ENCODE measurements at places on chromosomes 1 and 21. TPM values are rescaled to one million over a fixed set of nuclear protein-coding genes. Genes with fewer than 3 reads are reported as not detected.

- no peak overlapping the region for H3K27ac ChIP-seq
- DNase-seq = no peak
- peaks cover 22% of the 10 kb centered on the region for H3K27me3 ChIP-seq
- H3K36me3 ChIP-seq = no peaks in the 10 kb centered on the region
- no peaks in the 10 kb centered on the region for H3K4me1 ChIP-seq
- no peak overlapping the region for H3K4me3 ChIP-seq
Measured at GRCh38 chr1:23650344-23650990, 41.1 kb upstream of the RPL11 start.

- no peaks in the 10 kb centered on the region for H3K27me3 ChIP-seq
- peaks cover 17% of the 10 kb centered on the region for H3K36me3 ChIP-seq
- peaks cover 10% of the 10 kb centered on the region for H3K4me1 ChIP-seq
- DNase-seq = no peak
- no peak overlapping the region for H3K4me3 ChIP-seq
Measured at GRCh38 chr1:36097693-36098585, 9.2 kb downstream of the ADPRS start.

- H3K4me3 ChIP-seq = no peak overlapping the region
- no peaks in the 10 kb centered on the region for H3K36me3 ChIP-seq
- no peak overlapping the region for H3K27ac ChIP-seq
- H3K4me1 ChIP-seq = no peaks in the 10 kb centered on the region
- no peaks in the 10 kb centered on the region for H3K27me3 ChIP-seq
Measured at GRCh38 chr1:216641669-216642460, 81.4 kb downstream of the ESRRG start.

DNA sequence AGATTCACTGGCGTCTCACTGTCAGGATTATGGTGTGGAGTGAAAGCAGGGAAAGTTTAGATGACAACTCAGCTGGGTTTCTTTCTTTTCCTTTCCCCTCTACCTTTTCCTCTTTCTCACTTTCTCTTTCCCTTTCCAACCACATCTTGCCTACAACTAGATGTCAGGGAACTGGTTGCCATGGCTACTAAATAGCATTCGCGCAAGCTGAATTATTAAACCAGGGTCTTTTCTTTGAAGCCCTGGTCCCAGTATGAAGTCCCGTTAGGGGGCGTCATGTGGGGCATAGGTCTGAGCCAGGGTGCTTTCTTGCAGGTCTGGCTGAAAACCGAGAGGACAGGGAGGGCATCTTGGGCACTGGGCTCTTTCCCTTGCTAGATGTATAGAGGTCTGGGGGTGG, 168.4 kb upstream of the CACNA1E start:
- peaks cover 8% of the 10 kb centered on the region for H3K4me1 ChIP-seq
- H3K4me3 ChIP-seq = no peak overlapping the region

DNA sequence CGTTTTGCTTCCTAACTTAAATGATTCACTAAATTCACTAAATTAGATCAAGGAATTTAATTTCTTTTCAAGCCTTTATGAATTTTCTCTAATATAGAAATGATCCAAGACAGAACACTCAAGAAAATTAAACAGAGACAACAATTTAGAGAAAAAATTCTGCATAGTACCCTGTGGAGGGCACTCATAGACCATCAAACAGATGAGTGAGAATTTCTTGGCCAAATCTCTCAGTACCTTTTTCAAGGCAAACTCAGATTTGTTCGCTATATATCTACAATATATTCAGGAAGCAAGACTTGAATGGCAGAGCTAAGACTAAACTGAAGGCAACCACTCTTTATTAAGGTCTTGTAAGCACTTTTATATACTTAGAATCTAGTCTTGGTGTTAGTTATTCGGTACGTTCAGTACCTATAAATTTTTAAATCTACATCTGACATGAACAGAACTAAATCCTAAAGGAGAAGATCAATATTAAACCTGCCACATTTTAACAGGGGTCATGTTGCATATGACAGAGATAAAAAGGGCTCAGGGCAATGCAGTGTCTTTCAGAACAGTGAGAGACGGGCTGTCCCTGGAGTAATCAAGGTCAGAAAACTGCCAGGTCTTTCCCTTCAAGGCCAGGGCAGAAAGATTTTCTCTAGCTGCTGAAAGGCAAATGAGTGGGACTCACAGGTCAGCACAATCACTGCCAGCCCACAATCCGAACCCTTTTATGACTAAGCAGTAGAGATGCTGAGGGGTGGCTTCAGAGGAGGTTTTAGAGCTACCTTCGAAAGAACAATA, 118.8 kb upstream of the TMPRSS15 start:
- no peaks in the 10 kb centered on the region for H3K36me3 ChIP-seq
- H3K4me1 ChIP-seq = no peaks in the 10 kb centered on the region
- H3K4me3 ChIP-seq = no peak overlapping the region
- no peak for DNase-seq
- H3K27ac ChIP-seq = no peak overlapping the region
- H3K27me3 ChIP-seq = no peaks in the 10 kb centered on the region

DNA sequence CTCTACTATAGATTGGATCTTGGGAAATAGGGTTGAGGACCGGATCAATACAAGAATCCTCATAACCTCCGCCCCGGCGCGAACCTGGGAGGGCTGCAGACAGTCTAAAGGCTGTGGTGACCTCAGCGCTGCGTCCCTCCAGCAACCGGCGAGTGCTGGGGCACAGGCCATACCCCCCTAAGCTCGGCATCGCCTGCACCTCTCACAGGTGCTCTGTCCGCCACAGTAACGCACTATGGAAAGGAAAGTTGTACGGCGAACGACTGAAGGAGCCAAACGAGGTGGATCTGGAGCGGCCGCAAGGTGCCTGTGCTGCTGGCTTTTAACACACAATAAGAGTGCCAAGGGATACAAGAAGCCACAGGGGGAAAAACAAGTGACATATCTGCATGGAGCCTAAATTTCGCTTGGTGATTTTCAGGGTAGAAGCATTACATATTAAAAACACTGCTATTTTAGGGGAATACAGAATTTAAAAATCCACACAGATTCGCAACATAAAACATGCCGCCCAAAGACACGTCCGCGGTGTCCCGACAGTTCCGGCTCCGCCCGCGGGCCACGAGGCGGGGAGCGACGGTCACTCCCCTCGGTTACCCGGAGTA, 1.4 kb upstream of the RBM15 start:
- peaks cover 24% of the 10 kb centered on the region for H3K4me1 ChIP-seq
- H3K27me3 ChIP-seq = no peaks in the 10 kb centered on the region
- H3K36me3 ChIP-seq = peaks cover 14% of the 10 kb centered on the region
- H3K4me3 ChIP-seq = no peak overlapping the region
- no peak overlapping the region for H3K27ac ChIP-seq

DNA sequence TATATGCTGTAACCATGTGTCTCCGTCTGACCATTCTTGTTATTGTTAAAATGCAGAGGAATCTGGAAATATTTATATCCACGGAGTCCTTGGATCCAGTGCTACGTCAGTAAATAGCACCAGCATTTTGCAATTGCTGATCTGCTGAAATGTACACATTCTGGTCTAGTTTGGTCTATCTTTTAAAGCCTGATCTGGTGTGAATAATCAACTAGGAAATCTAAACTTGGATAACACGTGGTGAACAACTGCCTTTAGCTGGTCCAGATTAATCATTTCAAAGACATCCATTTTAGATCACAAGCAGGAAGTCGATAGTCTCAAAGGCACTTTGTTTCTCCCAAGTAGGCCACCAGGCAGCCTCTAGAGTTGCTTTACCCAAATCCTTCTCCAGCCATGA, 32.6 kb downstream of the PDPN start:
- H3K27me3 ChIP-seq = no peaks in the 10 kb centered on the region
- H3K27ac ChIP-seq = no peak overlapping the region
- no peaks in the 10 kb centered on the region for H3K4me1 ChIP-seq
- no peak for DNase-seq
- H3K36me3 ChIP-seq = no peaks in the 10 kb centered on the region

GRCh38 chr1:231494439-231495110, 33.9 kb upstream of the TSNAX start:
- no peaks in the 10 kb centered on the region for H3K27me3 ChIP-seq
- H3K36me3 ChIP-seq = no peaks in the 10 kb centered on the region
- no peak overlapping the region for H3K27ac ChIP-seq

GRCh38 chr1:214404571-214405213, 123.7 kb downstream of the SMYD2 start:
- H3K27me3 ChIP-seq = no peaks in the 10 kb centered on the region
- peaks cover 12% of the 10 kb centered on the region for H3K36me3 ChIP-seq

GRCh38 chr1:207014728-207015127, 17.8 kb downstream of the C1orf116 start:
- H3K36me3 ChIP-seq = peaks cover 28% of the 10 kb centered on the region
- no peak for DNase-seq
- no peak overlapping the region for H3K4me3 ChIP-seq
- no peaks in the 10 kb centered on the region for H3K27me3 ChIP-seq

GRCh38 chr1:25806418-25806817, 6.4 kb downstream of the SELENON start:
- no peaks in the 10 kb centered on the region for H3K4me1 ChIP-seq
- H3K27me3 ChIP-seq = no peaks in the 10 kb centered on the region
- H3K36me3 ChIP-seq = peaks cover 4% of the 10 kb centered on the region
- H3K27ac ChIP-seq = no peak overlapping the region

DNA sequence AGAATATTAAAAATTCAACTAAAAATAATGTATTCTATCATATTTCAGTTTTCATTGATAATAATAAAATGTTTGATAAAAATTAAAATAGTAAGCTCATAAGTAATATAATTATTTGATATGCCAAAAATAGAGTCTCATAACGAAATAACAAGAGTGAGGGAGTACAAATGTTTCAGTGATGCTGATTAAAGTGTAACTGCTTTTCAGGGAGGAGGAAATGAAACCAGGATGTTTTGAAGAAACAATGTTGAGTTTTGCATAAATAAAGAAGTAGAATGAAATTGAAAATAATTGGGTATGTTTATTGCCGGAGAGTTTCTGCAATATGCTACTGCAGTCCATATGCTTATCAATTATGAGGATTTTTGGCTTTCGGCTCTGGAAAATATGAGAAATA, 1159.8 kb upstream of the ADGRL2 start:
- no peak overlapping the region for H3K4me3 ChIP-seq
- no peaks in the 10 kb centered on the region for H3K36me3 ChIP-seq
- H3K4me1 ChIP-seq = no peaks in the 10 kb centered on the region
- H3K27me3 ChIP-seq = no peaks in the 10 kb centered on the region
- no peak for DNase-seq
- H3K27ac ChIP-seq = no peak overlapping the region

GRCh38 chr1:160538985-160539651, 16.1 kb upstream of the SLAMF6 start:
- no peak for DNase-seq
- H3K36me3 ChIP-seq = no peaks in the 10 kb centered on the region
- no peak overlapping the region for H3K4me3 ChIP-seq
- H3K27me3 ChIP-seq = no peaks in the 10 kb centered on the region
- no peak overlapping the region for H3K27ac ChIP-seq

GRCh38 chr1:218656301-218657037, 311.3 kb downstream of the TGFB2 start:
- H3K36me3 ChIP-seq = peaks cover 4% of the 10 kb centered on the region
- H3K27me3 ChIP-seq = no peaks in the 10 kb centered on the region
- no peak for DNase-seq
- peaks cover 66% of the 10 kb centered on the region for H3K4me1 ChIP-seq
- no peak overlapping the region for H3K4me3 ChIP-seq

DNA sequence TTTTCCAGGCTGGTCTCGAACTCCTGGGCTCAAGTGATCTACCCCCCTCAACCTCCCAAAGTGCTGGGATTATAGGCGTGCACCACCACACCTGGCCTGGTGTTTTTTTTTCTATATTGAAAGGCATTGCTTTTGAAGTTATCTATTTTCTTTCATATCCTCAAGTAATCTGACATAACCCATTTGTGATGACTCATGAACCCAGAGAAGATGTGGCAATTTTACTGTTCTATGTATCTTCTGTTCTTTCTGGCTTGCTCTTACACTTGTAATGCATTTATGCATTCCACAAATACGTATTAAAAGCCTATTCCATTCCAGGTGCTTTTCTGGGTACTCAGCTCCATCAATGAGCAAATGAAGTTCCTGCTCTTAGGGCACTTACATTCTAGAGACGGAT, 29.9 kb upstream of the ERRFI1 start:
- H3K4me3 ChIP-seq = no peak overlapping the region
- peaks cover 27% of the 10 kb centered on the region for H3K4me1 ChIP-seq
- peaks cover 19% of the 10 kb centered on the region for H3K36me3 ChIP-seq

- no peak for DNase-seq
- H3K27ac ChIP-seq = no peak overlapping the region
- H3K27me3 ChIP-seq = peaks cover 55% of the 10 kb centered on the region
Measured at GRCh38 chr21:33185852-33186251, 43.9 kb upstream of the IFNAR2 start.

DNA sequence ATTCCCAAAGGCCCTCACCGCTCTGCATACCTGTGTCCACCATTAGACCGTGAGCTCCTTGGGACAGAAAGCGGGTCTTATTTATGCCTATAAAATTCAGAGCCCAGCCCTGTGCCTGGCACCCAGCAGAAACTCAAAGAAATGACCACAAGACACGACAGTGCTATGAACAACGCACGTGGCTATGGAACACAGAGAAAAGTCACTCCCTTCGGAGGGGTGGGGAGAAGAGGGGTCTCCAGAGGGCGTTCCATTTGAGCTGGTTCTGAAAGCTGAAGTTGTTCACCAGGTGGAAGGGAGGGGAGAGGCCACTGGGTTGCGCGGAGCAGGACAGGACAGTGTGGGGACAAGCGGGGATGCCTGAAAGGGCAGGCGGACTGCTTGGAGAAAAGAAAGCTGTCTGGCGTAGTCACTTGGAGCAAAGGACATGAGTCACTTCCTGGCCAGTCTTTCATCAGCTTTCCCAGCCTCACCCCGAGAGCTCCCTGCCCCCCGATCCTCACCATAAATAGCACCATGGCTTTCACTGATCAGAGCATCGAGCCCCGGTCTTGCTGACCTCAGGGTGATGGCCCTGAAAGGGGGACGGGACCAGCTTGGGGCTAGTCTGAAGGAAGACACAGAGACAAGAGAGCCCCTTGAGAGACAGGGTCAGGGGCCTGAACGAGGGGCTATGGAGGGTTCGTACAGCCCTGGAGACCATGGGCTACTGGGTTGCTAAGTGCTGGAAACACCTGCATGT, 28.5 kb downstream of the ECE1 start:
- peak overlapping the region; percentile 95 for H3K27ac ChIP-seq
- peak overlapping the region; percentile 36 for H3K4me3 ChIP-seq
- H3K36me3 ChIP-seq = peaks cover 30% of the 10 kb centered on the region

- no peaks in the 10 kb centered on the region for H3K27me3 ChIP-seq
- peaks cover 27% of the 10 kb centered on the region for H3K36me3 ChIP-seq
- peaks cover 8% of the 10 kb centered on the region for H3K4me1 ChIP-seq
- DNase-seq = no peak
- no peak overlapping the region for H3K27ac ChIP-seq
Measured at GRCh38 chr21:46454634-46455390, 3.9 kb upstream of the DIP2A start.

Gene CYP4A22
- total RNA-seq = not detected

Gene ERO1B
- 6.4 TPM for total RNA-seq

Gene MCOLN3
- 12.4 TPM for total RNA-seq

Gene PYHIN1
- 0.98 TPM for total RNA-seq

Gene CLCA1
- not detected for total RNA-seq

Gene TSACC
- 1.4 TPM for total RNA-seq

Gene NCAM2
- total RNA-seq = not detected

Gene MX2
- 17.6 TPM for total RNA-seq

Gene NBPF6
- total RNA-seq = not detected

Gene CD52
- total RNA-seq = not detected

Gene LRRC53
- not detected for total RNA-seq

Gene GJA9
- 0.56 TPM for total RNA-seq

All from Calu3 (cell line).